NAMALWA (cell line): ENCODE measurements at places on chromosomes 1 and 21.

DNA sequence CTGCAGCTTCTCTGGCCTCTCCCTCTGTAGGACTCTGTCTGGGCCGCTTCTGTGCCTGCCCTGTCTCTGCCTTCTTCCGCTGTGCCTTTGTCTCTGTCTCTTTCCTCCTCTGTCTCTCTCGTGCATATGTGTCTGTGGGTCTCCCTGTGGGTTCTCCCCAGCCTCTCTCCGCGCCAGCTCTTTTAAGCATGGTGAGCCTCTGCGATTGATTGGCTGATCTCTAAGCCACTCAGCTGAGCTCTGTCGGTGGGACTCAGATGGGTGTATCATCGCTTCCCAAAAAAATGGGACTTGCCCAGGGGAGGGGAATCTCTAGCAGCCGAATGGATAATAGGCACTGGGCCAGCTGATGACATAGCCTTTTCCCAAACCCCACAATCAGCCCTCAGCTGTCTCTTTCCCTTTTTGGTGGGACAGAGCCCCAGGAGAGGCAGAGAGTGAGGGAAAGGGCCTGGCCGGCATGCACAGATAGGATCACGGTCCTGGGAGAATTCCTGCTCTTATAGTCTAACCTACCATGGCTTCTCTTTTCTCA, at the start of gene ADAMTS4:
Gene ADAMTS4, minus strand, starts transcription at position 158 of the 535 bp plus-strand sequence. CDS start 427 bp downstream, outside the sequence.
- no peak for DNase-seq

GRCh38 chr1:177301425-177302124, 130.8 kb downstream of the BRINP2 start:
- no peak for DNase-seq

DNA sequence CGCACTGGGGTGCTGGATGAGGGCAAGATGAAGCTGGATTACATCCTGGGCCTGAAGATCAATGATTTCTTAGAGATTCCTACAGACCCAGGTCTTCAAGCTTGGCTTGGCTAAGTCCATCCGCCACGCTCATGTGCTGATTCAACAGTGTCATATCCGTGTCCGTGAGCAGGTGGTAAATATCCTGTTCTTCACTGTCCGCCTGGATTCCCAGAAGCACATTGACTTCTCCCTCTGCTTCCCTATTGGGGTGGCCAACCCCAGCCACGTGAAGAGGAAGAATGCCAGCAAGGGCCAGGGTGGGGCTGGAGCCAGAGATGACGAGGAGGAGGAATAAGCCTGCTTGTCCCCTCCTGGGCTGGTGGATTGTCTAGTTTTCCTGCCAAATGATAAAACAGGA, 2.2 kb upstream of the CBR3 start:
- DNase-seq = no peak

GRCh38 chr1:23083714-23084480, 64.6 kb downstream of the KDM1A start:
- no peak for DNase-seq

DNA sequence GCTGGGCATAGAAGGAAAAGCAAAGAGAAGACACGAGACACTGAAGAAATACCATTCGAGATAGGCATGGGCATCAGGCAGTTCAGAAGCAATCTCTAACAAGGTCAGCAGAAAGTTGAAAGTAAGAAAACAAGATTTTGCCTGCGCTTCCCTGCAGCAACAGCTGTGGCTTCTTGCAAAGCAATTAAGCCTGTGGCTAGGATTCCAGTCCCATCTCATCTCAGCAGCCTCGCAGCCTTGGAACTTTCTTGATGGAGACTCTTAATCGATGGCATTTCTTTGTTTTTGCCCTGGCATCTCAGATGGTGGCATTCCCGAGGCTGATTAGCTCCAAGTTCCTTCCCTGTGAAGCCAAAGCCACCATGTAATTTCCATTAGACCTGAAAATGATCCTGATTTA, 64.6 kb upstream of the SPAG17 start:
- no peak for DNase-seq

GRCh38 chr1:158035976-158036583, 42.6 kb downstream of the KIRREL1 start:
- DNase-seq = peak; percentile 60

- no peak for DNase-seq
Observed at GRCh38 chr1:68633141-68633919, 136.4 kb upstream of the DEPDC1 start.
